ENCODE measurements at places on chromosomes 2 and 18.

DNA sequence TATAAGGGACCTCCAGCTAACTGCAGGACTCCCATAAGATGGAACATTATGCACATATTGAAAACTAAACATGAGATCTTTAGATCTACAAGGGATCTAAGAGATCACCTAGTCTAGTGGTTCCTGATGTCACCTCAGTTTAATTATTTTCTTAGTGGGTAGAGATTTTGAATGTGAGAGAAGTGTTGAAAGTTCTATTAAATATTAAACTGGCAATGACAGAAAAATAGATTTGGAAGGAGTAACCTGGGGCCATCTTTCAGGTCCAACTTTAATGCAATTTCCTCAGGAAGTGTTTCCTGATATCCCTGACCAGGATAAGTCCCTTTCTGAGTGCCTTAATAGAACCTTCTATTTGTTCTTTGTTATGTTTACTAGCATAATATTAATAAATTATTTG is 29.1 kb upstream of the CPS1 start:
- DNase-seq = no peak

DNA sequence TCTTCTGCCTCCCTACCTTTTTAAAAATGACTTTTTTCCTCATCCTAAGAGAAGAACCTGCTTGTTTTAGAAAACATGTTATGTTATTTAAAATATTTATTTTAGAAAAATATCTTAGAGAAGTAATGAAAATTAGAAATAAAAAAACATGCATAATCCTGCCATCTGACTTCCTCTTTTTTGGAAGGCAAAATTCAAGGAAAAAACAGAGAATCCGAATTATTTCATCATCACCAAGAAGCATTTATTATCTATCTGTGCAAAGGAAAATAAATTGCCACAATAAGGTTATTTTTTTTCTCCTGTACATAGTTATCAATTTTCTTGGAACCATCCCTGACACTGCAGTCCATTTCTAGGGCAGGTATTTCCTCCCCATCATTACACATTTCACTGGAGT is 14.4 kb downstream of the SLC39A6 start:
- DNase-seq = no peak

- DNase-seq = no peak
Measured at GRCh38 chr2:13260402-13260801, 543.7 kb downstream of the TRIB2 start.

DNA sequence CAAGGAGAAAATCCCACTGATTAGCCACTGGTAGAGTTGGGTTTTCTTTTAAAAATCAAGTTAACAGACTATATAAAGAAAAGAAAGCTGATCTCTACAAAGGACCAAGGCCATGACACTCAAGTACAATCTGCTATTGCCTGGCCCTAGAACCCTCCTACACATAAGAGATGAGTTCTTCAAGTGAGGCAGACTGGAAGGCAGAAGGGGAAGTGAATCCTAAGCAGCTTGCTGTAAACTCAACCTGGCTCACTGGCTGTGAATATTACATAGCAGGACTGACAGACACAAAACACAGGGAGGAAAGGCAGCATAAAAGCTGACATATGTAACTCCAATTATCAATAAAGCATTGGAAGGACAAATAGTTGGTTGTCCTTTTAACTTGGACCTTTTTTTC is 65.4 kb downstream of the TRIP12 start:
- DNase-seq = no peak

DNA sequence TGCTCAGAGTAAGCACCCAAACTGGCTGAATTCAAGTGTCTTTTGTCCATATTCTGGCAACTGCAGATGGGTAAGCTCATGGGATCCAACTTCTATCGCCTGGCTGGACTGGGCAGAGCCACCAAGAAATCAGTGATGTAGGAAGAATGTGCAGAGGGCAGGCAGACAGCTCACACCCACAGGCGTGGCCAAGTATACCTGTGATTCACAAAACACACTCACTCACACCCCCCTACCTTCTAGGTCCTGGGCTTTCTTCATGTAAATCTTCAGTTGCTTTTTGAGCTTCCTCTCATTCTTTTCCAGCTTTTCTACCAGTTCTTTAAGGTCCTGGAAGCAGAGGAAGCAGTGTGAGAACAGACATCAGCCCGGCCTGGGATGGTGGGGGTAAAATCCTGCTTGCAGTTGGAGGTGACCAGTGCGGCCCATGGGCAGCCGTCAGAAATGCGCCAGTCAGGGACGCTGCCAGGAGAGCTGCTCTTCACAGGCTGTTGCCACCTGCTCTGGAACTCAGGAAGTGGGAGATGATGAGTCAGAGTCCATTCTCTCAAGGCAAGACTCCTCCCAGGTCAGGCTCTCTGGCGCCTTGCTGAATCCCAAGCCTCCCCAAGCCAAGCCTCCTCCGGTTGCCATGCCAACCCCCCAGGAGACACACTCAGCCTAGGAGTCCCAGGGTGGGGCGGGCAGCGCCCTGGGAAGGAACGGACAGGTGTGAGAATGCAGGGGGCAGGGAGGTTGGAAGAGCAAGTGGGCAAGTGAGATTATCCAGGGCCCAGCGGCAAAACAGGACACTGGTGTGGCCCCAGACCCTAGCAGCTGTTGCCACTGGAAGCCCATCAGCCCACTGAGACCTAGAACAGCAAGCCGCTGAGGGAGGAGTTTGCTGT is 36.2 kb upstream of the ACAA2 start:
- no peak for DNase-seq

- DNase-seq = no peak
Measured at GRCh38 chr2:19649785-19650380, 251.9 kb downstream of the TTC32 start.

DNA sequence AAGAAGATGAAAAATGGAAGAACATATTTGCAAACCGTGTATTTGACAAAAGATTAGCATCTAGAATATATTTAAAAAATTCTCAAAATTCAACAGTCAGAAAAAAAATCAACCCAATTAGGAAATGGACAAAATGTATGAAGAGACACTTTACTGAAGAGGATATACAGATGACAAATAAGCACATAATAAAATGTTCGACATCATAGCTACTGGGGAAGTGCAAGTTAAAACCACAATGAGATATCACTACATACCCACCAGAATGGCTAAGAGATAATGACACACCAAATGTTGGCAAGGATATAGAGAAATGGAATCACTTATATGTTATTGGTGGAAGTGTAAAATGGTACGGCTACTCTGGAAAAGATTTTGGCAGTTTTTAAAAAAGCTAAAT is 11.7 kb upstream of the NUP35 start:
- DNase-seq = no peak

DNA sequence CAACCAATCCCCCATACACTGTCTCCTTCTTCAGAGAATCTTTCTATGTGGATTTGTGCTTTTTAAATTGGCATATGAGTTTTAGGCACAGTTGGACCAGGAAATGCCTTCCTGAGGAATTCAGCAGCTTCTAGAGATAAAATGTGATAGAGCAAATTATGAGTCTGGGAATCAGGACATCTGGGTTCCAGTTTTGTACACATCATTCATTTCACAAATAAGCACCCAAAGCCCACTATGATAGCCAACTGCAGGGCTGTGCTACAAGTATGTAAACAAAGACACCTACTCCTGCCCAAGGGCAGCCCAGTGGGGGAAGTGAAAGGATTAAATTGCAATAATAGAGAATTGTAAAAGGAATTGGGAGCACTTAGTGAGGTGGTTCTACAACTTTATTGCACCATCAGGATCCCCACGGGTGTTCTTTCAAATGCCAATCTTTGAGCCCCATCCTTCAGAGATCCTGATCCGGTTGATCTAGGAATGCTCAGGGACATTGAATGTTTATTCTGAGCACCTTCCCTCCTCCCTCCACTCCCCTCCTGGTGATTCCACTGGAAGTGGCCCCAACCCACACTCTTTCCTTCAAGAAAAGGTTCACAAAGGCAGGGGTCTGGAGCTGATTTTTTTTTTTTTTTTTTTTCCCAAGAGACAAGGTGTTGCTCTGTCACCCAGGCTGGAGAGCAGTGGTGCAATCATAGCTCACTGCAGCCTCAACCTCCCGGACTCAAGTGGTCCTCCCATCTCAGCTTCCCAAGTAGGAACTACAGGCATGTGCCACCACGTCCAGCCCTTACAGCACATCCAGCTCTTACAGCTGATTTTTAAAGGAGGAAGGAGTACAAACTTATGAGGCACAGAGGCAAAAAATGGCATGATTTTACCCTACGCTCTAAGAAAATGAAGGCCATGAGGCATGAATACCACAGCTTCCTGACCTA is 11.1 kb upstream of the KCMF1 start:
- no peak for DNase-seq

GRCh38 chr18:9722691-9723090 is 14.6 kb downstream of the RAB31 start:
- no peak for DNase-seq

DNA sequence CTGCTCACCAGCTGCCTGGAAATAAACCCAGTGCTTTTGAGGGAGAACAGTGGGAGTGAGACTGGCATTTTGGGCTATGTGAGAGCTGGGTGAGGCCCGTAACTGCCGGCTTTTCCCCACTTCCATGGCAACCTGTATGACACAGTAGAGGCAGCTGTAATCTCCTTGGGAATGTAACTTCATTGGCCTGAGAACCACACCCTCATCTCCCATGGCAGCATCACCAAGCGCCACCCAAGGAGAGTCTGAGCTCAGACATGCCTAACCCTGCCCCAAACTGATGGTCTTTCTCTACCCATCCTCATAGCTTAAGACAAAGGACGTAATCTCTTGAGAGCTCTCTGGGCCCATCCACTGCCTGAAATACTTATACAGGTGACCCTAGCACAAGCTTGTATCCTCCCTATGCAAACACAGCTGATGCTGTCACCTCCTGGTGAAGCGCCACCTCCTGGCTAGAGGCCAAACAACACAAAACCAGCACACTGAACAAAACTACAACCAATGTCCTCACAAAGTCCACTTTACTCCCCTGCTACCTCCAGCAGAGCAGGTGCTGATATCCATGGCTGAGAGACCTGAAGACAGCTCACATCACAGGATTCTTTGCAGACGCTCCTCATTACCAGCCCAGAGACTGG is 763.4 kb upstream of the NRXN1 start:
- no peak for DNase-seq

DNA sequence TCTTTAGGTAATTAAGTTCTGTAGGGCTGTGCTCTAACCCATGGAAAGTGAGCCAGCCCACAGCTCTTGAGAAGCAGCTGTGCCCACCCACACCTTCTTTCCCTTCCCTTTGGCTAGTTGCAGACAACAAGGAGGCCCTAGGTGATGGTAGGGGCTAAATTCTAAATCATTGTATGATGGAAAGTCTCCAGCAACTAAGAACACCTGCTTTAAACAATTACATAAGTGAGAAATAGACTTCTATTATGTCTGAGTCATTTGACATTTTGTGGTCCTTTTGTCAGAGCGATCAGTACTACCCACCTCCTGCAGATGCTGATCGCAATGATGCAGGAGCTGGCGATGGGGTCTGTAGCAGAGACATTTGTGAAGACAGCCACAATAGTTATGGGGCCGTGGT is 79.6 kb downstream of the TEX51 start:
- no peak for DNase-seq

- DNase-seq = no peak
Measured at GRCh38 chr2:239558661-239559060, 157.8 kb upstream of the HDAC4 start.

DNA sequence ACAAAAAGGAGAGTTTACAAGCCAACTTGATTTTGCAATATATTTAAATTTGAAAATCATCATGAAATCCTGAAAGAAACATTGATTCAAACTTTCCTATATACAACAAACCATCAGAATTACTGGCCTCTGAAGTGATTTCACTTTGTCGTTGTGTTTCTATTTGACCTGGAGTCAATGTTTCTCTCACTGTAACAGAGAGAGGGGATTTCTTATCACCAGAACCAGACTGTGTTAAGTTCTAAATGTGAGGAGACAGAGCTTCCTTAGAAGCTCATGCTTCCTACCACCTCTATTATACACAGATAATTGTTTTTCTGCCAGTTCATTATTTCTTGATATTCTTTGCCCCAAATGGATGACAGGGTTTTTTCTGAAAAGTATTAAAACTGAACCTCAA is 245.0 kb upstream of the RND3 start:
- DNase-seq = no peak

- no peak for DNase-seq
Measured at GRCh38 chr18:44945888-44946401, 265.3 kb downstream of the SETBP1 start.

- peak; percentile 2 for DNase-seq
Measured at GRCh38 chr2:40451918-40452605, at the start of gene SLC8A1. TSS of gene SLC8A1 (minus strand) at chr2:40452090.

- DNase-seq = no peak
Measured at GRCh38 chr2:180647621-180648020, 332.8 kb upstream of the UBE2E3 start.

DNA sequence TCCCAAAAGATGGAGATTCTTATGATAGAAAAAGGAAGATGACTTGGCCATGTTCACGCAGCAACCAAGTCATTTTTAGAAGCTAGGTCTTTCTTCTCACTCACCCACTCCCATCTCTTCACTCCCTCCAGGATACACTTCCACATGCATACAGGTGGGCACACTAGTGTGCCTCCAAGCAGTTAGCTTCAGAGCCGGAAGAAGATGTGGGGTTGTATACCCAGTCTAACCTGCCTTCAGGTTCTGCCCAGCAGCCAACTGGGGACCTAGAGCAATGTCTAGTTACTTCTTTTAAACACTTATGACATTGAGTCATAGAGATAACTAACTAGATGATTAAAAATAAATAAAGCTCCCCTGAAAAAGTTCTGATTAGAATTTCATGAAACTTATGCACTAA is 21.8 kb upstream of the TANK start:
- DNase-seq = no peak

DNA sequence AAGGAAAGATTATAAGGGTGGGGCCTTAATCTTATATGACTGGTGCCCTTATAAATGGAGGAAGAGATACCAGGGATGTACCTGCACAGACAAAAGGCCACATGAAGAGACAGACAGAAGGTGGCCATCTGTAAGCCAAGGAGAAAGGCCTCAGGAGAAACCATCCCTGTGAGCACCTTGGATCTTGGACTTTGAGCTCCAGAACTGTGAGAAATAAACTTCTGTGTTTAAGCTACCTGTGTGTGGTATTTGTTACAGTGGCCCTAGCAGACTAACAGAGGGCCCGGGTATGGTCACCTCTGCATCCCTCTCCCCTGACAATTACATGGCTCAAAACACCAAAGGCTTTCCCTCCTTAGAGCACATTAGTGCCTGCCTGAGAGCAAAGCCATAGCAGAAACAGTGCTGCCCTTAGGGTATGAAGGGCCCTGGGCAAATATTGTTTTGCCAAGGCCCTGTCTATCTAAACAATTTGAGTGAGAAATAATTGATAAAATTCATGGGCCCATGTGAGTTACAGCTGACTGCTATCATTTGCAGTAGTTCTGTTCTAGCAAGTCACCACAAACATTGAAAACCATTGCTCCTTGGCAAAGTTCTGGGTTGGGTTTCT is 109.3 kb upstream of the MYCN start:
- no peak for DNase-seq

All from stimulated activated CD4-positive, alpha-beta T cell treated with anti-CD3 and anti-CD28 coated beads, Interleukin-1b, Interleukin-23, amount 100 ng/mL, for 48 hours (primary cell).